Psoas muscle (tissue), 8 donors: ENCODE measurements at places on chromosomes 6 and 20. TPM values are rescaled to one million over a fixed set of nuclear protein-coding genes. Genes with fewer than 3 reads are reported as not detected.

Gene REM1
- 1.0 TPM for total RNA-seq

Gene LAMA2
- total RNA-seq, result 27.3 TPM

Gene ELOVL2
- total RNA-seq, result 0.93 TPM

GRCh38 chr6:12895721-12896120, 179.2 kb downstream of the PHACTR1 start:
- H3K27me3 ChIP-seq, result no peaks in the 10 kb centered on the region
- no peaks in the 10 kb centered on the region for H3K4me1 ChIP-seq
- H3K4me3 ChIP-seq, result no peak overlapping the region
- H3K36me3 ChIP-seq, result no peaks in the 10 kb centered on the region
- no peak overlapping the region for H3K27ac ChIP-seq

DNA sequence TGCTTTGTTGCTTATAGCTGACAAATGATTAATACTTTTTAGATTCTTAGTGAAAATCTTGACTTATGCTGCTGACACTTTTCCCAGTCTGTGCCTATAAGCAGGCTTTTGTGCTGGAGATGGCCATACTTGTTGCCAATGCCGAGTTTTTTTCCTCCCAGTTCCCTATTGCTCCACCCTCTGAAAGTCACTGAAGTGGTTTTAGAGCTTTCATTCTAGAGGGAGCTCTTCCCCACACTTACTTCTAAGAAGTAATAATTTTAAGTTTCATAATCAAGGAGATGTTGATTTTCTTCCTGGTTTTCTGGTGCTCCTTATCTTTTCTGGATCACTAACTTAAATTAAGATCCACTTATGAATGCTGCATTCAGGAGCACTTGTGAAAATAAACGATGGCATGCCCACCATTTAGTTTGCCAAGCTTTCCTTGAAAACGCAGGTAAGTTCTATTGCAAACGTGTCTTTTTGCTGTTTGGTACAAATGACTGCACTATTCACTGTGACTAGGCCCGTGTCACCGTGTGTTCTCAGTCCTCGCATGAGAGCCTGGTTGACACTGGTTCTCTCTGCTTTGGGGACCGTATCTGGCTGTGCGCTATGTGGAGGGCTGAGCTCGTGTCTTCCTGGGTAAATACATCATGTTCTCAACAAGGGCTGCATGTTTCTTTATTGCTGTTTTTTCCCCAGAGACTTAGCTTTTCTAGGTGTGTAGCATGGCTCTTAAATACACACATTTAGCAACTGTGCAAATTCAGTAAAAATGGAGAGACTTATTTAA, 50.2 kb downstream of the GFRA4 start:
- H3K27ac ChIP-seq, result no peak overlapping the region
- H3K36me3 ChIP-seq, result peaks cover 7% of the 10 kb centered on the region
- no peaks in the 10 kb centered on the region for H3K27me3 ChIP-seq
- no peak overlapping the region for H3K4me3 ChIP-seq
- DNase-seq, result no peak

DNA sequence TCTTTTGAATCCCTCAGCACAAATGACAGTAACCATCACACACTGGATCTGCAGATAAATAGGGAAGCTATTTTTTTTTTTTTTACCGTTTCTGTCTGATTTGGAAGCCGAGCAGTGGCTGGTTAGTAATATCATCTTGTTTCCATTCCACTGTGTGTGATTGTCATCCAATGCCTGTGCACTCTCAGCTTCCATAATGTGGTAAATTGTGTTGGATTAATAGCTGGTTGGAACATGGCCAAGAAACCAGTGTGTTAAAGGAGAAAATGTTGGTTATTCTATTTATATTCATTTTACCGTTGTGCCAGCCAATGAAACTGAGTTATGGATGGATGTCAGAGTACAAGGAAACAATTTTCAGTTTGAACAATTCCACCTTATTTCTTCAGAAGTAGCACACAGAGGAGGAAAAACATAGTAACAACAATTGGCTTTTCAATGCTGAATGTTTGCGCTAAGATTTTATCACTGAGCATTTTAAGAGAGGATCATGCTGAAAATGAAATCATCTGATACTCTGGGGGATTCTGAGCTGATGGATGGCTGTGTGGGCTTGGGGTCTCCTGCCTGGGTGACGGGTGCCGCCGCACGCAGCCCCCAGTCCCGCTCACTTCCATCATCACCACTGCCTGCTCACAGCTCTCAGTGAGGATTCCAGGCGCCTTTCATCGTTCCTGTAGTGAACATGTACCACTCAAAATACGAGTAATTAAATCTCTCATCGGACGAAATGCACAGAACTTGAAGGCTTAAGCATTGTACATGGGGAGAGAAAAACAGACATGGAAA, 40.7 kb upstream of the EXOC2 start:
- H3K36me3 ChIP-seq, result no peaks in the 10 kb centered on the region
- no peaks in the 10 kb centered on the region for H3K4me1 ChIP-seq
- no peak overlapping the region for H3K27ac ChIP-seq
- peaks cover 6% of the 10 kb centered on the region for H3K27me3 ChIP-seq

DNA sequence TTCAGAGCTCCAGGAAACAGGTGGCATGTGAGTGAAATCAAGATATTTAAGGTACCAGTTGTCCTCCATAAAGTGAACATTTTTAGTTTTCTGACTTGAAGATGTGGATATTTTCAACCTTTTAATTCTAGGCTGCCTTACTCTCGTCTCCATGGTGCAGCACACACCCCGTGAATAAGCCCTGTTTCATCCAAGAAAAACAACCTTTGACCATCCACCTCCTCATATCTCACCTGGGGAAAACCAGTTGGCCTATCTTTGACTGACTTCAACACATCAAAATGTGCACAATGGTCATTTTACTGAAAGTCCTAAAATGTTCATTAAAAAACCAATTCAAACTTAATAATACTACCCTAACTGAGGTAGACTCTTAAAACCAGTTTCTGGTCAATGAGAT, 73.8 kb upstream of the CD2AP start:
- no peak overlapping the region for H3K4me3 ChIP-seq
- no peak for DNase-seq
- no peaks in the 10 kb centered on the region for H3K27me3 ChIP-seq
- H3K4me1 ChIP-seq, result no peaks in the 10 kb centered on the region
